Panc1 (cell line): ENCODE measurements at places on chromosomes 11 and 22. TPM values are rescaled to one million over a fixed set of nuclear protein-coding genes. Genes with fewer than 3 reads are reported as not detected.

Gene OR51B2
- not detected for total RNA-seq

Gene OR52E8
- total RNA-seq, result not detected

Gene KLHL35
- 10.9 TPM for total RNA-seq

Gene GLYAT
- not detected for total RNA-seq

GRCh38 chr11:57309106-57310059, 15.4 kb downstream of the TNKS1BP1 start:
- no peaks in the 10 kb centered on the region for H3K27me3 ChIP-seq
- no peak overlapping the region for H3K27ac ChIP-seq
- H3K36me3 ChIP-seq, result no peaks in the 10 kb centered on the region
- no peak overlapping the region for H3K4me3 ChIP-seq
- DNase-seq, result no peak
- peaks cover 28% of the 10 kb centered on the region for H3K4me1 ChIP-seq

DNA sequence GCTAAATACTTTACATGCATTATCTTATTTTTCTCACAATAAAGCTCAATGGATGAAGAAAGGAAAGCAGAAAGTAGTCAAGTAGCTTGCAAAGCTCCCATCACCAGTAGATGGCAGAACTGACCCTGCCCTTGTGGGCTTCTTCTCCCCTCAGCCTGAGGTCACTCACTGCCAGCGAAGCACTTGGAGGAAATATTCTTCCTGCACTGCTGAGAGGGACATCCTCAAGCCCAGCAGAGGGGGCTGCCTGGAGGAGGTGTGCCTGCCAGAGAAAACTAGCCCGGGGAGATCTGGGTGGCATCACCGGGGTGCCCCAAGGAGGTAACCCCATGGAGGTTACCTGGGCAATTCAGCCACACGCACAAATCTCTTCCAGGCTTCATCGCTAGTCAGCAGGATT, 6.6 kb downstream of the APOL4 start:
- no peak overlapping the region for H3K27ac ChIP-seq
- no peaks in the 10 kb centered on the region for H3K27me3 ChIP-seq
- peak; percentile 25 for DNase-seq
- H3K4me3 ChIP-seq, result no peak overlapping the region
- no peaks in the 10 kb centered on the region for H3K4me1 ChIP-seq
- H3K36me3 ChIP-seq, result no peaks in the 10 kb centered on the region

DNA sequence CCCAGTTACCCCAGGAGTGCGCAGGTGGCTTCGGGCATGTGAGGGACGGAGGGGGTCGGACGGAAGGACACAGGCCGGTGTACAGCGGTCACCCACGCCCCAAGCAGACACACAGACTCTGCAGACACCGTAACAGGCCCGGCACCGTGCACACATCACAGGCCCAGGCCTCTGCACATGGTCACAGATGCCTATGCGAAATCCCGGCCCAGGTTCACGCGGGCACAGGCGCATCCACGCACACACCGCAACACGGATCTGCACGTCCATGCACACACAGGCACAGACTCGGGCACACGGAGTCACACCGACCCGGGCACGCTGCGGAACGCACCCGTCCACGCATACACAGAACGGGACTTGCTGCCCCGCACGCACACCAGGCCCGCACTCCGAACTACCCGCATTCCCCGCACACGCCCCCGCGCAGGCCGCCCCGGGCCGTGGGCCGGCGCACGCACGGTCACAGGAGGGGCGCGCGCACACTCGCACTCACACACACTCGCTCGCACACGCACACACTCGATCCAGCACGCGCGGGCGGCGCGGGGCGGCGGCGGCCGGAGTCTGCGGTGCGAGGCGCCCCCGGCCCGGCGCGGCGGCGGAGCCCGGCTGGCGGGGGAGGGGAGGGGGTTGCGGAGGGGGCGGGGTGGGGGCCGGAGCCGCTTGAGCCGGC, at the start of gene MGAT3:
TSS of gene MGAT3 (plus strand) at position 491 of the 676 bp plus-strand sequence. CDS start 30,336 bp downstream, outside the sequence.
- H3K4me1 ChIP-seq, result no peaks in the 10 kb centered on the region
- H3K36me3 ChIP-seq, result no peaks in the 10 kb centered on the region
- H3K27ac ChIP-seq, result no peak within 1 kb of the TSS
- no peak for DNase-seq

- no peak overlapping the region for H3K27ac ChIP-seq
- H3K36me3 ChIP-seq, result no peaks in the 10 kb centered on the region
- H3K27me3 ChIP-seq, result no peaks in the 10 kb centered on the region
- H3K4me3 ChIP-seq, result no peak overlapping the region
- no peak for DNase-seq
These were observed 73.3 kb downstream of the PRSS23 start for GRCh38 chr11:86873573-86874083.

GRCh38 chr11:66360406-66361073, 11.0 kb downstream of the SLC29A2 start:
- DNase-seq, result no peak
- no peak overlapping the region for H3K4me3 ChIP-seq
- H3K4me1 ChIP-seq, result peaks cover 4% of the 10 kb centered on the region; the same call in 1 of the 2 replicates

GRCh38 chr22:40408718-40409612, 38.6 kb downstream of the SGSM3 start:
- no peaks in the 10 kb centered on the region; the same call in 1 of the 2 replicates for H3K36me3 ChIP-seq
- no peak overlapping the region for H3K4me3 ChIP-seq
- H3K4me1 ChIP-seq, result no peaks in the 10 kb centered on the region

GRCh38 chr11:58726737-58727414, 4.9 kb downstream of the GLYAT start:
- H3K27me3 ChIP-seq, result no peaks in the 10 kb centered on the region
- no peak for DNase-seq
- no peaks in the 10 kb centered on the region for H3K4me1 ChIP-seq
- no peaks in the 10 kb centered on the region for H3K36me3 ChIP-seq
- no peak overlapping the region for H3K4me3 ChIP-seq

- H3K4me1 ChIP-seq, result peaks cover 12% of the 10 kb centered on the region
- no peaks in the 10 kb centered on the region for H3K27me3 ChIP-seq
- no peak for DNase-seq
- no peak overlapping the region for H3K27ac ChIP-seq
- no peaks in the 10 kb centered on the region for H3K36me3 ChIP-seq
These were observed 4.8 kb upstream of the MRTFA start for GRCh38 chr22:40641269-40641668.

- no peak overlapping the region for H3K27ac ChIP-seq
- no peaks in the 10 kb centered on the region for H3K36me3 ChIP-seq
- H3K4me1 ChIP-seq, result no peaks in the 10 kb centered on the region
- peaks cover 16% of the 10 kb centered on the region for H3K27me3 ChIP-seq
- H3K4me3 ChIP-seq, result no peak overlapping the region
- DNase-seq, result no peak
These were observed 58.2 kb upstream of the LMO1 start for GRCh38 chr11:8321876-8322275.

DNA sequence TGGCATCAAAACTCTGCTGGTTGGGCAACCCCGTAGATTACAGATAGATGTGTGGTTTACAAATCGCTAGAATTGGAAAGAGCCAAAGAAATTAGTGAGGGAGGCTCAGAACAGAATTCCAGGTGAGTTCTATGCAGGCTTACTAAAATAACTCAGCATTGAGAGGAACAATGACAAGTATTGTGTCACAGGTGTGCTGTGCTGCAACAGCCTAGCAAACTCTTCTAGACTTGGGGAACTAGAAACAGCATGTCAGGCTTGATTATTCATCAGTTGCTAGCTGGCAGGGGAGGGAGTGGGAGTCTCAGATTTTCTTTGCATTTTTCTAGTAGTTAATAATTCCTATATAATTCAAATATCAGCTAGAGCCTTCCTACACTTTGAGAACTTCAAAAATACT, 26.3 kb upstream of the RASD2 start:
- H3K4me3 ChIP-seq, result no peak overlapping the region
- H3K4me1 ChIP-seq, result no peaks in the 10 kb centered on the region
- H3K27ac ChIP-seq, result no peak overlapping the region
- no peaks in the 10 kb centered on the region for H3K36me3 ChIP-seq
- no peak for DNase-seq

DNA sequence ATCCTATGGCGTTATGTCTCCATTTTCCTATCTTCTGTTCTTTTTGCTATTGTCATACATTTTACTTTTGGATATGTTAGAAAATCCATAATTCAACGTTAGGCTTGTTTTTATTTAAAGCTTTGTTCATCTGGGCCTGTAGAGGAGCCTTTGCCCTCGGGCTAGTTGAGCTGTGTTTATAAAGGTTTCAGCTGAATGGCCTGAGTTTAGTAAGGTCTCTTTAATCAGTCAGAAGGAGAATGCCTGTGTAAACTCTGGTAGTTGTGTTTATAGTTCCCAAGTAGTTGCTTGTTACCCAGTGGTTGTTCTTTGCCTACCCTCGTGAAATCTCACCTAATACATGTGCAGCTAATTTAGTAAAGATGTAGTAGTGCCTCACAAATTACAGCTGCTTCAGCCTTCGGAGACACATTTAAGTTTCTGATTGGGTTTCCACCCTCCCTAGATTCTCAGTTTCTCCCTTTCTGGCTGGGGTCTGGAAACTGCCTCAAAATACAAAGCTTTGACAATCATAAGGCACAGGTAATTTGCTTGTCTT, 33.1 kb downstream of the MTMR3 start:
- no peaks in the 10 kb centered on the region for H3K36me3 ChIP-seq
- H3K4me1 ChIP-seq, result peaks cover 34% of the 10 kb centered on the region; the same call in 1 of the 2 replicates
- no peaks in the 10 kb centered on the region for H3K27me3 ChIP-seq

GRCh38 chr22:19759427-19760057, 1.0 kb upstream of the TBX1 start:
- H3K4me1 ChIP-seq, result peaks cover 22% of the 10 kb centered on the region
- no peaks in the 10 kb centered on the region for H3K27me3 ChIP-seq
- no peak for DNase-seq
- H3K4me3 ChIP-seq, result peak overlapping the region; percentile 71
- H3K27ac ChIP-seq, result peak overlapping the region; percentile 99

- no peak for DNase-seq
- H3K4me3 ChIP-seq, result no peak overlapping the region
- H3K27ac ChIP-seq, result peak overlapping the region; percentile 56
- no peaks in the 10 kb centered on the region for H3K36me3 ChIP-seq
- H3K4me1 ChIP-seq, result peaks cover 30% of the 10 kb centered on the region
These were observed 32.2 kb downstream of the LIMK2 start for GRCh38 chr22:31244046-31244942.
